ENCODE measurements at places on chromosomes 4 and X.

DNA sequence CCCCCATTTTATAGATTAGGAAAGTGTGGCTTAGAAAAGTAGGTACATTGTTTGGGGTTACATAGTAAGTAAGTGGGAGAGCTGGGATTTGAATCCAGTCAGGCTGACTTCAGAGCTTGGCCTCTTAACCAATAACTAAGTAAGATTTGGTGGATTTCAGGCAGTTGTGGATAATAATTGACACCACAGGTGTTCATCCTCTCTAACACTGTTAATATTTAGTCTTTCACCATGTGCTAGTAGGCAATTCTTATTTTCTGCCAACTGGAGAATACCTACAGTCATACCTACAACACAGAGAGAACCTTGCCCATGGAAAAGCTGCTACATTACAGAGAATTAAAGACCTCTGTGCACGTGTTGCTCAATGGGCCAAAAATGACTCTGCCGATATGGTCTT lies 89.5 kb downstream of the DIAPH2 start:
- no peak for DNase-seq

GRCh38 chr4:38940476-38940875 lies 72.9 kb downstream of the FAM114A1 start:
- DNase-seq = no peak

GRCh38 chr4:143362349-143363046 lies 25.8 kb downstream of the GAB1 start:
- no peak for DNase-seq

GRCh38 chr4:131974730-131975129 lies 1174.4 kb upstream of the PCDH10 start:
- DNase-seq = no peak

DNA sequence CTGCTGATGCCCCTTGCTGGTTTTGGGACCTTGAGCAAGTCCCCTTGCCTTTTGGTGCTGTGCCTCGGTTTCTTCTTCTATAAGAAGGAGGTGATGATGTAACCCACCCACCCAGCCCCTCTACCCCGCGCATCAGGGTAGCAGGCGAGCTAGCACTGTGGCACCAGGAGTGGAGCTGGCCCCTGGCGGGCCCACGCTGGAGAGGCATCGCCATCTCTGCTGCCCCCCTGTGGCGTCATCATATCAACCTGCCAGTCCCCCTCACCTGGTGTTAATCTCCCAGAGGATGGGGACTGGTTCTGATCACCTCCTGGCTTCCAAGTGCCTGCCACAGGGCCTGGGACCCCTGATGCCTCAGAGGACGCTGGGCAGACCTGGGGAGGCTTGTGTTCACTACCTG lies 6.3 kb upstream of the SORCS2 start:
- no peak for DNase-seq

DNA sequence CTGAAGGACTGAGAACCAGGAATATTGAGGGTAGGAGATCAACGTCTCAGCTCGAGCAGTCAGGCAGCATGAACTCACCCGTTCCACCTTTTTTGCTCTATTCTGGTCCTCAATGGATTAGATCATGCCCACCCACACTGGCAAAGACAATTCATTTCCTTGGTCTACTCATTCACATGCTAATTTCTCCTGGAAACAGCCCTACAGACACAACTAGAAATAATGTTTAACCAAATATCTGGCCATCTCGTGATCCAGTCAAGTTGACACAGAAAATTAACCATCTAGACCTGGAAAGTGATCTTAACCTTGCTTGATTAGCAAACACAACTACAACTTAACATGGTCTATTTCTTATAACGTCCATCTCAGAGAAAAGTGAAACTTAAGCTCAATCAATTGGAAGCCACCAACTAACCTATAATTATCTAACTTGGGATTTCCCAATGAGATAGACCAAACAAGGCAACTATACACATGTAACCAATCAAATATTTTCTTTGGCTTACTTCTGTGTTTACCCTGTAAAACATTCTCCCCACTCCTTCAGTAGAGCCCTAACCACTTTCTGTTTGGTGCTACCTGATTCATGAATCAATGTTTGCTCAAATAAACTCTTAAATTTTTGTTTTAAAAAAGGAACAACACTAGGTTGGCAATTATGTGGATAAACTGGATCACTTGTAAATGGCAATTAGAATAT lies 69.7 kb upstream of the MAMLD1 start:
- DNase-seq = no peak

- DNase-seq = no peak
Measured at GRCh38 chr4:74996996-74997395, 64.1 kb downstream of the PARM1 start.

DNA sequence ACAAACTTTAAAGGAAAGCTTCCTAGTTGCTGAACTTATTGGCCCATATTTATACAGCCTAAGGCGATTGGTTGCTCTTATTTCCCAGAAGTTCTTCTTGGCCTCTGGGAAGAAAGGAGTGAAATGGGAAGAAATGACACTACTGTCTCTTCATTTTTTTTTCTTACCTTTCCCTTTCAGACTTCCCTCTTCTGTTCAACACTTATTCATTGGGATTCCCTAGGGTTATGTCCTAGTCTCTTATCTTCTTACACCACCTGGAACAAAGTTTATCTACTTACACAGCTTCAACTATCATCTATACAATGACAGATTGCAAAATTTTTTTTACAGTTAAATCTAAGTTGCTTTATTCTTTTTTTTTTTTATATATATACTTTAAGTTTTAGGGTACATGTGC lies 68.0 kb downstream of the SNX12 start:
- no peak for DNase-seq

DNA sequence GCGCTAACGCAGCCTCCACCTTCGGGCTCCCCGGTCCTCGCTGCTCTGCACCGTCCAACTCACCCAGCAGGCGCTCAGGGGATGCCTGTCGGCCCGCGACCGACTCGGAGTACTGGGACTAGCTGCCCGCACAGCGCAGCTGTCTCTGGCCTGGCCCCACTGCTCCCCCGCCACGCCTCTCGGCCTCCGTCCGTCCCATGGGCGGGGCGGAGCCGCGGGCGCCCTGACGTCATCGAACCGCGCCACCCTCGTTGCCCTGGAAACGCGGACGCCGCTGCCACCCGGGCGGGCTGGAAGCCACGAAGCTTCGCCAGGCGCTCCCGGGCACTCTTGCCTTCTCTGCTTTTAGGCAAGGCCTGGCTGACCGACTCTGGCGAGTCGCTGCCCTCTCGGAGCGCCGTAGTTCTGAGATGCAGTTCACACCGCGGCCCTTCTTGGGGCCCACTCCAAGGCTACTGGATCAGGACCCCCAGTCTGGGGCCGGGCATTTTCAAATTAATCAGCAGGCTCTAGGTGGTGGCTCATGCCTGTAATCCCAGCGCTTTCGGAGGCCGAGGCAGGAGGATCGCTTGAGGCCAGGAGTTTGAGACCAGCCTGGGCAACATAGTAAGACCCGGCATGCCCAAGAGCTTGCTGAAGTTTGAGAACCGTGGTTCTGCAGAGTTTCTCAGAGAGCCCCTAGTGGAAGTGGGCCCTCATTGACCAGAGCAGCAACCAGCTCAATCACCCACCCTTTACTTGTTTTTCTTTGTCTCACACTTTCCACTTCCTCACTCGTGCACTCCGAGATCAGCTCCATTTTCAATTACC lies 12.0 kb downstream of the ACOX3 start:
- DNase-seq = peak; percentile 67

- DNase-seq = no peak
Measured at GRCh38 chr4:48137846-48138245, 3.8 kb upstream of the TXK start.

GRCh38 chr4:15691346-15692135 lies 9.9 kb downstream of the FAM200B start:
- peak; percentile 33 for DNase-seq

DNA sequence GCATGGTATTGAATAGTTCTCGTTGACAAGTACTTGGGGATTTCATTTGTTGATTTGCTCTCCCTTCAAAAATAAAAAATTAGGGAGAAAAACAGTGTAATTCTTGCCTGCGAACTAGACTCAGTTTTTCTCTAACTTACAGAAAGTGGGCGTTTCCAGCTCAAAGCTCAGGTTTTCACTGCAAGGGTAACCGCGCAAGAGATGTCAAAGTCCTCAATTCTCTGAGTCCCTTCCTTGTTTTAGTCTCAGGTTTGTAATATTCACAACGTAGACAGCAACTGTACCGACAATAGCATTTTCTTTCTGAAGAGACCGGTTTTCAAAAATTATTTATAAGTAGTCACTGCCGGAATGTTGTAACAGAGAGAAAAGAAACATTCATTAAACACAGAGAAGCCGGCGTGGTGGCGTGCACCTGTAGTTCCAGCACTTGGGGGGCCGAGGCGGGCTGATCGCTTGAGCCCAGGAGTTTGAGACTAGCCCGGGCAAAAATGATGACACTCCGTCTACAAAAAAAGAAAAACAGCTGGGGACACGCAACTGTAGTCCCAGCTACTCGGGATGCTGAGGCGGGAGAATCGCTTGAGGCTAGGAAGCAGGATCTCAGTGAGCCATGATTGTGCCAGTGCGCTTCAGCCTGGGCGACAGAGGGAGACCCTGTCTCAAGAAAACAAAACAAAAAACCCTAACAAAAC lies 774 bp downstream of the ZCCHC4 start:
- DNase-seq = no peak

GRCh38 chr4:47876784-47877546 lies 37.4 kb downstream of the NFXL1 start:
- no peak for DNase-seq

DNA sequence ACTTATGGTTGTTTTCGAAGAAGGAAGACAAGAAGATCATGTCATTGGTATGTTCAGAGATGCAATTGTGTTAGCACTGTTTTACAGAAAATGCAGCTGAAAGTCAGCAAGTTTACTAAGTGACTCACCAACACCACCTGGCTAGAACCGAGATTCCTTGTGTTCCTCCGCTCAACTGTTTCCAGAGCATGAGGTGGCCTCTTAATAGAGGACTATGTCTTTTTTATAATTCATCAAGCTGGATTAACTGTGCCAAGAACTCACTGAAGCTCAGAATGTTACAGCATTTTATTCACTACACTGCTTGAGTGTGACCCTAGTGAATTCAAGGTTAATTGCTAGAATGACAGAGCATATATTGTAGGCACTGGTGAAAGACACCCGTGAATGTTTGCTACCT lies 1573.5 kb upstream of the TENM3 start:
- no peak for DNase-seq

DNA sequence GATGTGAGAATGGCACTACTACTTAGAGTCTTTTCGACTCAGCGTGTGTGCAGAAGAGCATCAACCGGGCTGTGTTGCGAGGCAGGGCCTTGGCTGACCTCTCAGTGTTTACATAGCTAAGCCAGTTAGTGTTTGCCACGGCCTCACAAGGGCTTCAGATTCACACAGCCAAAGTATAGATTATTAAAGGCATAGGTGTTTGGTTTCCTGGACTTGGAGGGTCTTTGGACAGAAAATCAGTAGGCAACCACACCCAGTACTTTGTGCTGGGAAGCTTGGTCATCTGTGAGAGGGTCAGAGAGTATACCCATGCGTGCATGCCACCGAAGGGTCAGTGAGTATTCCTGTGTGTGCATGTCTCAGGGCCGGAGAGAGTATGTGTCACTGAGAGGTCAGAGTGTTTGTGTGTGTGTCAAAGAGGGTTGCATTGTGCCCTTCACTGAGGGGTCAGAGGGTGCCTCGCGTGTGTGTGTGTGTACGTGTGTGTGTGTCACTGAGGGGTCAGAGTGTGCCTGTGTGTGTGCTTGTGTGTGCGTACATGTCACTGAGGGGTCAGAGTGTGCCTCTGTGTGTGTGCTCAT lies 69.7 kb upstream of the MSANTD1 start:
- no peak for DNase-seq

- no peak for DNase-seq
Measured at GRCh38 chr4:185227131-185227551, 17.7 kb downstream of the SNX25 start.

- no peak for DNase-seq
Measured at GRCh38 chrX:82081027-82081426, 879.1 kb downstream of the SH3BGRL start.

GRCh38 chr4:55553441-55554201 lies 6.9 kb upstream of the CLOCK start:
- DNase-seq = no peak

GRCh38 chr4:38055566-38055965 lies 95.4 kb downstream of the PTTG2 start:
- DNase-seq = no peak

DNA sequence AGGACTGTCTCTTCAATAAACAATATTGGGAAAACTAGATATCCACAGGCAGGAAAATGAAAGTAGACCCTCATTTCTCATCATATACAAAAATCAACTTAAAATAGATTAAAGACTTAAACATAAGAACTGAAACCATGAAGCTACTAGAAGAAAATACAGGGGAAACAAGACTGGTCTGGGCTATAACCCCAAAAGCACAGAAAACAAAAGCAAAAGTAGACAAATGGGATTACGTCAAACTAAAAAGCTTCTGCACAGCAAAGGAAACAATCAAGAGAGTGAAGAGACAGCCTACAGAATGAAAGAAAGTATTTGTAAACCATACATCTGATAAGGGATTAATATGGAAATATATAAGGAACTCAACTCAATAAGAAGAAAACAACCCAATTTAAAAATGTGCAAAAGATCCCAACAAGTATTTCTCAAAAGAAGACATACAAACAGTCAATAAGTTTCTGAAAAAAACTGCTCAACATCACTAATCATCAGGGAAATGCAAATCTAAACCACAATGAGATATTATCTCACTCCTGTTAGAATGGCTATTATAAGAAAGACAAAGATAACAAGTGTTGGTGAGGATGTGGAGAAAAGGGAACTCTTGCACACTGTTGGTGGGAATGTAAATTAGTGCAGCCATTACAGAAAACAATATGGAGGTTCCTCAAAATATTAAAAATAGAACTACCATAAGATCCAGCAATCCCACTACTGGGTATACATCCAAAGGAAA lies 325.3 kb upstream of the RASGEF1B start:
- no peak for DNase-seq

- no peak for DNase-seq
Measured at GRCh38 chr4:72975488-72975784, 94.1 kb downstream of the COX18 start.

DNA sequence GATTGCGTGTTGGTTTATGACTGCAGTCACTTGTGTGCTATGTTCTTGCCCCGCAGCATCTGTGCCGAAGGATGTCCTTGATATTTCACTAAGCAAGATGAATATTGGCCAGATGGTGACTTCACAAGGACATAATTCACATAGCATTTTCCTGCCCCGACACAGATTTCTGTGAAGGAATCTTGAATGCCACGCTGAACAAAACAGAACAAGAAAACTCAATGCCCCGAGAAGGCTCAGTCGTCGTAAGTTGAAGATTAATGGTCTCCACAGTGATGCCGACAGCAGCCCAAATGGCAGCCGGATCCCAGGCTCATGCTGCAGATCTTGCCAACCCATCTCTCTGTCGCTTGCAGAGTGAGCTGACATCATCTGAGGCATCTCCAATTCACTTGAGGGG lies 145.9 kb downstream of the CPEB2 start:
- DNase-seq = no peak

DNA sequence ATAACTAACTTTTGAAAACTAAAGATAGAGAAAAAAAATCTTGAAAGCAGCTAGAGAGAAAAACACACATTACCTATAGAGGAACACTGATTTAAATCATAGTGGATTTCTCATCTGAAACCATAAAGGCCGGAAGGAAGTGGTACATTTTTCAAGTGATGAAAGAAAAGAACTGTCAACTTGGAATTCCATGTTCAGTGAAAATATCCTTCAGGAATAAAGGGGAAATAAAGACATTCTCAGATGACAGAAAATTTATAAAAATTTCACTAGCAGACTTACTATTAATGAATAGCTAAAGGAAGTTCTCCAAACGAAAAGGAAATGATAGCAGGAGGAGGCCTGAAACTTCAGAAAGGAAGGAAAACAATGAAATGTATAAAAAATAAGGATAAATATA lies 7.6 kb upstream of the JADE3 start:
- DNase-seq = no peak
